KBM-7 (cell line): ENCODE measurements at places on chromosomes 7 and 10.

GRCh38 chr10:78712147-78712546 lies 356.6 kb upstream of the ZMIZ1 start:
- DNase-seq: no peak

GRCh38 chr10:16991011-16991410 lies 138.6 kb downstream of the CUBN start:
- no peak for DNase-seq

GRCh38 chr7:46028246-46028645 lies 107.2 kb upstream of the IGFBP3 start:
- no peak for DNase-seq

DNA sequence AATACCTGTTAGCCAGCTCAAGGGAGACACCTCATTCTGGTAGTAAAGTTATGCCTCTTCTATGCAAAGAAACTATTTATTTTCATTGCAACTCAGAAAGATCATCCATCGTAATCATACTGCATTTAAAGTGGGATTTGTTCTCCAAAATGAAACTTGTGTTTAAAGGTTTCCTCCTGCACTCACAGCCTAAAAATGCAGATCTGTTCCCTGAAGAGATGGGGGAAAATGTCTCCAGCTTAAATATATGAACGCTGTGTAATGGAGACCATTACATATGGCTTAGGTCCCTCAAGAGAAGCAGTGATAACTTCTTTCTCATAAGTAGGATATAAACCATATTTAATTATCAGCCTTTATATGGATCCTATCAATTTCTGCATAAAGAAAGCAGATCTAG lies 665.1 kb downstream of the KCNMA1 start:
- DNase-seq: no peak

GRCh38 chr10:124864421-124865193 lies 63.0 kb downstream of the ABRAXAS2 start:
- DNase-seq: no peak

GRCh38 chr7:41383596-41383995 lies 319.3 kb downstream of the INHBA start:
- no peak for DNase-seq

DNA sequence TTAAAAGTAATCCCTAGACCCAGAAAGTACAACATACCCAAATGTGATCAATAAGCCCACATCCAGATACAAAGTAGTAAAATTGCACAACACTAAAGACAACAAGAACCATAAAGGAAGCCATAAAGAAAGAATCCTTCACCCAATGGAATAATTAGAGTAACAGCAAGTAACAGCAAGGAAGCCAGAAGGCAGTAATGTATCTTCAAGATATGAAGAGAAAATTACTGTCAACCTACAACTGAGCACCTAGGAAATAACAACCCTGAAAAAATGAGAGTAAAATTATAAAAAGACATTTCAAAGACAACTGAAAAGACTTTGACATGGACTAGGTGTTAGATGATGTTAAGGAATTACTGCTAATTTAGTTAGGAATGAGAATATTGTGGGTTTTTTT lies 60.5 kb downstream of the CNOT4 start:
- no peak for DNase-seq

GRCh38 chr7:4279216-4279615 lies 402.9 kb upstream of the FOXK1 start:
- DNase-seq: no peak

GRCh38 chr10:123746942-123747341 lies 80.8 kb downstream of the GPR26 start:
- DNase-seq: no peak

DNA sequence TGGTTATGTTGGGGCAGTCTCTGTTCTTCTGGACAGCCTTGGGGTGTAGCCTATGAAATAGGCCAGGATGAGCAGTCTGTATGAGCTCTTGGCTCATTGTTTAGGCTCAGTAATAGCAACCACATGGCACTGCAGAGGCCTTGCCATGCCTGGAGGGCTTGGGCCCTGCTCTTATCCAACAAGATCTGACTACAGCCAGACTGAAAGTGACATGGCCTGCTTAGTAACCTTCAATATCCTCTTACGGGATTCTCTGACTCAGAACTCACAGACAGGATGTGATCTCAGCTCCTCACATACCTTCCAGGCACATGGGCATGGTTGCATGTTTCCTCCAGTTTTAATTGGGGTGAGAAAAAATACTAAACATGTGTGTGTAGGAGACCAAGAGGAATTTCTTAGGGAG lies 289.3 kb downstream of the PTEN start:
- no peak for DNase-seq

DNA sequence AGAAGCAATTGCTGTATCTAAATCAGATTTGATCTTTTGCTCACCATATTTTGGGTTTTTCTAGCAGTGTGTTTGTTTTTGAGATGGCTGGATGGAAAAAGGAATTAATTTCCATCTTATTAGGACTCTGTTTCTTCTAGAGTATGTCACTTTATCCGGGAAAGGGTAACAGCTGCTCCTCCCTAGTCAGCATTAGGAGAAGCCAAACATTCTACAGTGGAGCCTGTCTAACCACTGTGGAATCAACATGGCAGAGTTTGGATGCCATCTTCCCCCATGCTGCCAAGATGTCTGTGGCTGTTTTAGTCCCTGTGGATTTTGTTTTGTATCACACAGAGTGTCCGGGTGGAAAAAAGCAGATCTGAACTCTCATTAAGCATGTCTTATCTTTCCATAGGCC lies 16.0 kb upstream of the LMOD2 start:
- no peak for DNase-seq

DNA sequence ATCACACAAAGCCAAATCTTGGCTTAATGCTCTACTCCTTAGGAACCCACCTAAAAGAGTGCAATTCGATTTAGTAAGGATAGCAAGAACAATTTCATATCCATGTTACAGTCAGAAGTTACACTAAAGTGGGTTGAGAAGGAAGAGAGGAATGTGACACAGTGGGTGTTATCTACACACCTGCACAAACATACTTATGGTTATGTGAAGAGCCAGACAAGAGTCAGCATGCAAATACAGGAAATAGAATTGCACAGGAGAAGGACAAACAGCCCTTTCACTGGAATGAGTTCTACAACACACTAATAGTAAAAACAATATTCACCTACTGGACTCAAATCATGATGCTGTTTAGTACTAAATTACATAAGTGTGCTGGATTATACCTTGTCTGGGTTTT lies 262.8 kb downstream of the DGKB start:
- no peak for DNase-seq

DNA sequence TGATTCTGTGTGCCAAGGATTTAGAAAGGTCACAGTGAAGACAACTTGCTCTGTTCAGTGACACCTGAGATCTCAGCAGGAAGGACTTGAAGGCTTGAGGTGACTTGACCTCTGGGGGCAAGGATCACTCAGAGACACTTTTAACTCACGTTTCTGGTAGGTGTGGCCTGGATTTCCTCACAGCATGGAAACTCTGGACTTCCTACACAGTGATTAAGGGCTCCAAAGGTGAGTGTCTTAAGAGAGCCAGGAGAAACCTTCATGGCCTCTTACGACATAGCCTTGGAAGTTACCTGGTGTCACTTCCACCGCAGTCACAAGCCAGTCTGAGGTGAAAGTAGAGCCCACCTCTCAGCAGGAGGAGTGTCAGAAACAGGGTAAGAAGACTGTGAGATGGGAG lies 38.1 kb upstream of the ADO start:
- no peak for DNase-seq
